ENCODE measurements at places on chromosomes 5 and 9.
A peak's percentile ranks its signal among the peaks of the same experiment; 100 is the strongest.

GRCh38 chr9:16526380-16526779 is 344.1 kb downstream of the BNC2 start:
- DNase-seq = no peak

GRCh38 chr9:97046228-97046627 is 7.3 kb upstream of the CTSV start:
- DNase-seq = peak; percentile 82

DNA sequence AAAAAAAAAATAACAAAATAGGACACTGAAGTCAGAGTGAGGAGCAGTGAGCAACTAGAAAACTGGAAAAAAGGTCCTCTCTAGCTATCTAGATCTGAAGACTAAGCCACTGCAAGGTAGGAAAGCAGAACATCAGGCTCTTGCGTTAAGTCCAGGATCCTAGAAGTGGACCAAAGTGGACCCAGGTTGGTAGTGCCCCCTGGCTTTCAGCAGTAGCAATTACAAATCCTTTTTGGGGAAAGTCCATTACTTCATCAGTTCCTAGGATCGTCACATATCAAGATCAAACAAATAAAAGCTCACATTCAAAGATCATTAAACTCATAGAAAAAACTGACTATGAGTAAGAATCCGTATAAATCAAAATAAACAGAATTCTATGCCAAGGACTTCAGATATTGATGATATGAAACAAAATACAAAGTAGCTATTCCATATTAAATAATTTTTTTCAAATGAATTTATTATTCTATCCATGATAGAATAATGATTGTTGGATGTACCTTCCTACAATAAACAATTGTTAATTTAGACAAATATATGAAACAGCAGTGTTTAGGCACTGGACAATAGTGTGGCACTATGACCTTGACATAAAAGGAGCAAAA is 6.5 kb upstream of the RICTOR start:
- DNase-seq = peak; percentile 15

DNA sequence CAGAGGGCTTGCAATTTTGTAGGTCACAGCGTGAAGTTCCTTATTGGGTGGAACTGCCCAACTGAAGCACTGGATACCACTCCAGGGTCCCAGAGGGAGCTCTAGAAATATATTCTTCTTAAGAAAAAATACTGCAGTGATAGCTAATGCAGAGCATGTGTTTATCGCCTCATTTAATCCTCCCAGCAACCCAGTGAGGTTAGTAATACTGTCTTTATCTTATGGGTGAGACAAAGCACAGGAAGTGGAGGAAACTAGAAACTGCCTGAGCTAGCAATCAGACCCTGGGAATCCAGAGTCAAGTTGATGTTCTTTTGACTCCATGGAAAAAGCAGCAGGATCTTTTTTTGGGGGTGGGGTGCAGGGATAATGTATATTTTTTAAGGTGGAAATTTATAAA is 153.3 kb downstream of the PJA2 start:
- DNase-seq = no peak

DNA sequence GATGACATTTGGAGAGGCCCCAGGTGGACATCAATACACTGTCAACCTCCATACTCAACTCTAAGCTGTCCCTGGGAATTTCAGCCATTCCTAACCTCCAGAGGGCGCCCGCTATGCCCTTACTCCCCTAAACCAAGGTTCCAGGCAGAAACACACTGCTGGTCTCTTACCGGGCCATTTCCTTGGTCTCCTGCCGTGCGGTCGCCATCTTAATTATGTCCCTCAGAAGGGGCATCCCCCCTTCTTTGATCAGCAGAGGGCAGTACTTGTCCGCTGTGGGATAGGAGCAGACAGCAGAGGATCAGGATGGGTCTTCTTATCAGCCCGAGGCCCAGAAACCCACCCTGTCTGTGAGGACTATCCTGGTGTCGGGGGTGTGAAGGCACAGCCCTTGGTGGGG is 9.3 kb upstream of the ZDHHC12 start:
- DNase-seq = peak; percentile 58

DNA sequence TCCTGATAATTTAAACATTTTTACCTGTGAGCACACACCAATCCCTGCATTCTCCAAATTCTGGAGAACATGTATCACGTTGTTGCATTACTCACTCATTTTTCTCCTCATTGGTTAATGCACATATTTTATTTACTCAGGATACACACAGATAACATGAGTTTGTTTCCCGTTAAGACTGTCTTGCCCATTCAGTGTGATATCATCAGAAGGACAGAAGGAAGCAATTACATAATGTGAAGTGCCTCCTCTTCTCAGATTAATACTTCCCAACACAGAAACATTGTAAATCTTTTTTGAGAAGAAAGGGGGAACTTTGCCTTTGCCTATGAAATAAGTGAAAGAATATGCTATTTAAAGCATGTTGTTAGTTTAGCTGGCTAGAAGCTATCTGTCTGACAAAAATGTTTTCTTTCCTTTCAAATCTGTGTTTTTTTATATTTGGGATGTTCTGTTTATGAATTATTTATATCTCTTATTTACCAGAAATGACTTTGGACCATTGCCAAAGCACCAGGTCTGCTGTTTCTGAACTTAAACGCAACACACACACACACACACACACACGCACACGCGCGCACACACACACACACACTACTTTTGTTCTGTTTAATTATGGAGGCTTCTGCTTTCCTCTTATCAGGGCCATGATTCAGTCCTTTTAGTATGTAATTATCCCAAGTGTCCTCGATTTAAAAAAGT is 186.5 kb downstream of the CHSY3 start:
- no peak for DNase-seq

DNA sequence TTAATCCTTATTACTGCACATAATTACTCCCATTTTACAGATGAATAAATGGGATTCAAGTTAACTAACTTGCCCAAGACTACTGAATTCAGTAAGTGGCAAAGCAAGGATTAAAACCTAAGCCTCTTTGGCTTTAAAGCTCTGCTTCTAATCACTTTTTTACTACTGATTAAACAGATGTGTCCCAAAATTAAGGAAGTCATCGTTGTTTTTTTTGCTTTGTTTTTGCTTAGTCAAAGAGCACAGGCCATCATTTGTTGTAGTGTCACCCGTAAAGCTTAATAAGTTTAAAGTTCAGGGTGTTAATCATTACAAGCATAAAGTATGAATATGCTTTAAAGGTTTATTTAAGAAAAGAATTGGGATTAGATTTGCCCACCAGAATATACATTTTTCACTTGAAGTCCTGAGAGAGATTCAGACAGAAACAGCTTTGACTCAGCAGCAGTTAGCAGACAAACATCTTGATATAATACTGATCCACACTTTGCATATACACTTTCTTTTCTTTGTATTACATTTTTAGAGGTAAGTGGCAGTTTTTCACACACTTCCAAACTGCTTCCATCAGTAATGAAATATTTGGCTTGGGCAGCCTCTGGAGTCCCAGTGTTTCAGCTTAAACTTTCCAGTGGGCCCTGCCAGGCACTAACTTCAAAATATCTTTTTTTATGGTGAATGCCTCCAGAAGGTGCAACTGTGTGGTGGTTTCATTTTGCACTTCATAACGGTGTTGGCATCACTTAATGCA is 52.7 kb downstream of the PIK3R1 start:
- DNase-seq = no peak

DNA sequence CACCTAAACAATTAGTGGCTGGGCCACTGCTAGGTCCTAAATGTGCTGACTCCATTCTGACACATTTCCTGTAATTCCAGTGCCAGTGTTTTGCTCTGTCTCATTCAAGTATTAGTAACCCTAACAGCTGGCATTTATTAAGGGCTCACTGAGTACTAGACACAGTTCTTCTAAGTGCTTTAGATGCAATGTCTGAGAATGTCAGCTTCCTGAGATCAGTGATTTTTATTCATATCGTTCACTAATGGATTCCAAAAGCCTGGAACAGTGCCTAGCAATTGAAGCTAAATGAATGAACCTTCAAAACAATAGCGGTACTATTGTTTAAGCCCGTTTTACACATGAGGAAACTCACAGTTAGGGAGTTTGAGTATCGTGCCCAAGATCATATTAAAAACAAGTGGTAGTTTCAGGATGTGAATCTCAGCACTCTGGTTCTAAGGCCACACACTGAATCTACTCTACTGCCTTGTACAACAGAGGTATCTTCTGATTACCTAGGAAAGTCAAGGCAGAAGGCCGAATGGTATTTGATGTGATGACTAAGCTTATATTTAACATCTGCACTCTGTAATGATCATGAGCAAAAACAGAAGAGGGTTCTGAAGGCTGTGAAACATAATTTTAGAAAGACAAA is 304.0 kb downstream of the PJA2 start:
- no peak for DNase-seq

DNA sequence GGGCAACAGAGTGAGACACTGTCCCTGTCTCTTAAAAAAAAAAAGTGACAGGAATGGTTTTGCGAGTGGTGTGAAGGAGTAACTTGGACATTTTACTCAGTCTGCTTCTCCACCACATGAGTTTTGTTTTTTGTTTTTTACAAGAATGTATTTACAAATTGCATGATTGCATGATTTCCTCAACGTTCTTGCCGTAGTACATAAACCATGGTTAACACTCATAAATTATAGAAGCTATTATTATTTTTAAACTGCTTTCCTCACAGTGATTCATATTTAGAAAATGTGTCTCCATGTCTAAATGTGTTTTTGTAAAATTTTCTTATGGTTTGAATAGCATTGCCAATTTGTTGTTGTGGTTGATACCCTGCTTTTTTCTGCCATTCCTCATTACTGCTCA is 220.0 kb downstream of the GOLPH3 start:
- DNase-seq = no peak

- peak; percentile 19 for DNase-seq
Observed at GRCh38 chr5:127556609-127557334, 39.3 kb downstream of the PRRC1 start.

DNA sequence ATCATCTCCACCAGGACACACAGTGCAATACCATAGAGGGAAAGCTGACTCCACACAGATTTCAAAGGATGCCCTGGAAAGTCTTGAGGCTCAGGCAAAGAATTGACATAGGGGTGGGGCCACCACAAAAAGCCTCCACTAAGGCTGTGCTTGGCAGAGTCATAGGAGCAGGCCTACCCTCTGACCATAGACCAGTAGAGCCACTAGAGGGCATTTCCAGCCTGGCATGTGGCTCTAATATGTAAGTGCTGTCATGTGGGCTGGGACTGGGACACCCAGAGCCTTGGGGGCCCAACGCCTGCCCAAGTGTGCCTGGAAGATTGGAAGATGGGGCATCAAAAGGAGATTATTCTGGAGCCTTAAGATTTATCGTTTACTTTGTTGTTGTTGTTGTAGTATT is 726.0 kb downstream of the DNAH5 start:
- DNase-seq = no peak

- no peak for DNase-seq
Observed at GRCh38 chr5:45697201-45697600, 1.0 kb upstream of the HCN1 start.

DNA sequence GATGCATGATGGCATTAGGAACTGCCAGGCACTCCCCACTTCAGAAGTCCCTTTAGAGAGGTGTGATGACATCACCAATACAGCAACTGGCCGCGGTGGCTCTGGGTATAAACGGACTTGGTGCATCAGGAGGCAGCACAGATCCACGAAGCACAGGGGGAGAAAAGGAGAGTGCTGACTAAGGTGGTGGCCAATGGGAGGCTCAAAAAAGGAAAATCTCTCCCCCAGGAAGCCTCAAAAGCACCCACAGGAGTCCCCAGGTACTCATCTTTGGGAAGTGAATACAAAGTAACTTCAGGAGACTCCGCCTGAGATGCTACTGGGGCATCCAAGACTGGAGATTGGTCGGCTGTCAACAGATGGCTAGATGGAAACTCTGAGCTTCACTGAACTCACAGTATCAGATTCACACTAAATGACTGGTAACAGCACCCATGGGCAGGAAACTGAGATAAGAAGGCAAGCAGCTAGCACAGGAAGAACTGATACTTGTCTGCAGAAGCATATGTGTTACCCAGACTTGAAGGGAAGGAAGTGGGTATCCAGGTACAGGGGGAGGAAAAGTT is 7.6 kb downstream of the TTC39B start:
- no peak for DNase-seq

DNA sequence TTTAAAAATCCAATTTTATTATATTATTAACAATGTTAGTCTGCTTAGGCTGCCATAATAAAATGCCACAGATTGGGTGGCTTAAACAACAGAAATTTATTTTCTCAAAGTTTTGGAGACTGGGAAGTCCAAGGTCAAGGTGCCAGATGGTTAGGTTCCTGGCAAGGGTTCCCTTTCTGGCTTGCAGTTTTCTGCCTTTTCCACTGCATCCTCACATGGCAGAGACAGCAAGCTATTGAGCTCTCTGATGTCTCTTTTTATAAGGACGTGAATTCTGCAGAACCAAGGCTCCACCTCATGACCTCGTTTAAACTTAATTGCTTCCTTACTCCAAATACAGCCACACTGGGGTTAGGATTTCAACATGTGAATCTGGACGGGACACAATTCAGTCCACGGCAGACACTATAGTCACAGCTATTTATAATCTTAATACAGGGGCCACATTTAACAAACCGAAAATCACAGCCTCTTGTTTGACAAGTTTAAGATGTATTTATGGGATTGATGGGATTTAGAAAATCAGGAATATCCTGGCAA is 174.9 kb upstream of the PUM3 start:
- DNase-seq = no peak

- DNase-seq = no peak
Observed at GRCh38 chr9:6052293-6052919, 37.0 kb upstream of the RANBP6 start.

DNA sequence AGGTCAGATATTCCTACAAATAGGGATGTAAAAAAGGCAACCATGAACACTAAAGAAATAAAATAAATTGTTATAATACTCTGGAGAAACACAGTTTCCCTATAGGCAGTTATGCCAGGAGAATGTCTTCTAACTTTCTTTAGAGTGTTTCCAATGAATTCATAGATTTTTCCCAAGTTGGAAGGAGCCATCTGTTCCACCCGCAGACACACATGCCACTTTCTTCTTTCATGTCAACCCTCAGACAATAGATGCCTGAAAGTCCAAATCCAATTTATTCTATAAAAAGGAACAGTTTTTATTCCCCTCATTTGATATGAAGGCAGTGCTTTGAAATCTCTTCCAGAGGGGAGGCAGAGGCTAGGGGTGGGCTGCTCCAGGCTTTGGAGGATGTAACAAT is 418.1 kb downstream of the ACTL7B start:
- DNase-seq = no peak

- DNase-seq = no peak
Observed at GRCh38 chr5:81854915-81855314, 104.0 kb upstream of the SSBP2 start.

GRCh38 chr5:157487358-157487757 is 27.3 kb downstream of the NIPAL4 start:
- DNase-seq = no peak

GRCh38 chr5:32231929-32232328 is 57.8 kb upstream of the GOLPH3 start:
- DNase-seq = no peak

- no peak for DNase-seq
Observed at GRCh38 chr9:4755026-4755609, 14.1 kb upstream of the AK3 start.

Measured in prostate gland (tissue), 2 donors.